ENCODE measurements at places on chromosomes 16 and 17.

- no peak for DNase-seq
These were observed 9.9 kb downstream of the CLEC19A start for GRCh38 chr16:19295393-19295792.

DNA sequence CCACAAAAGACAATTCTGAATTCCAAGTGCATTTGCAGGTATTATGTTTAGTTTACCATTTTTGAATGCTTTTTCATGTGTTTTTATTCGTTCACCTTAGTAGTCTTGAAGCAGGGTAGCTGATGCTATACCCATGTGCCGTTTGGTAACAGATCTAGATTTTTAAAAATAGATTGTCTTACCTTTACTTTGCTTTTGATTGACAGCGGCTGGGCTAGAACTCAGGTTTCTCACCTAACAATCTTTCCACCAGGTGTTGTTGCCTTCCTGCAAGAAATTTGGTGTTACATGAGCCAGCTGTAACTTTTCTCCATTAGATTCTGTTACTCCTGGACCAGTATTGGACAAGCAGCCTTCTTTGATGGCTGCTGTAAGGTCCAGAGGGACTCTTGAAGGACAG is 1.5 kb upstream of the FTSJ3 start:
- no peak for DNase-seq

DNA sequence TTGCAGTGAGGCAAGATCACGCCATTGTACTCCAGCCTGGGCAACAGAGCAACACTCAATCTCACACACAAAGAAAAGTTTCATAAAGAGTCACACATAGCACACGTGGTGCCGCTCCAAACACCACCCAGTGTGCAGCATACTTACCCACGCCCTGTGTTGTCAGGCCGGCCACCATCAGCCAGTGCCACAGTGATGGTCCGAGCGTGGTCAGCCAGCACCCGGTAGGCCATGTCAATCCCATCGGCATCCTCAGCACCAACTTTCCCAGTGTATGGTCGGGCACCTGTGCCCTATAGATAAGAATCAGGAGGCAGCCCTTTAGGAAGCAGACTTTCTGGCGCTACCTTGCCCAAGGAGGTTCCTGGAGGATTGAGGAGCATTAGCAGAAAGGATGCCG is 17.7 kb upstream of the EXOSC6 start:
- DNase-seq, result no peak

DNA sequence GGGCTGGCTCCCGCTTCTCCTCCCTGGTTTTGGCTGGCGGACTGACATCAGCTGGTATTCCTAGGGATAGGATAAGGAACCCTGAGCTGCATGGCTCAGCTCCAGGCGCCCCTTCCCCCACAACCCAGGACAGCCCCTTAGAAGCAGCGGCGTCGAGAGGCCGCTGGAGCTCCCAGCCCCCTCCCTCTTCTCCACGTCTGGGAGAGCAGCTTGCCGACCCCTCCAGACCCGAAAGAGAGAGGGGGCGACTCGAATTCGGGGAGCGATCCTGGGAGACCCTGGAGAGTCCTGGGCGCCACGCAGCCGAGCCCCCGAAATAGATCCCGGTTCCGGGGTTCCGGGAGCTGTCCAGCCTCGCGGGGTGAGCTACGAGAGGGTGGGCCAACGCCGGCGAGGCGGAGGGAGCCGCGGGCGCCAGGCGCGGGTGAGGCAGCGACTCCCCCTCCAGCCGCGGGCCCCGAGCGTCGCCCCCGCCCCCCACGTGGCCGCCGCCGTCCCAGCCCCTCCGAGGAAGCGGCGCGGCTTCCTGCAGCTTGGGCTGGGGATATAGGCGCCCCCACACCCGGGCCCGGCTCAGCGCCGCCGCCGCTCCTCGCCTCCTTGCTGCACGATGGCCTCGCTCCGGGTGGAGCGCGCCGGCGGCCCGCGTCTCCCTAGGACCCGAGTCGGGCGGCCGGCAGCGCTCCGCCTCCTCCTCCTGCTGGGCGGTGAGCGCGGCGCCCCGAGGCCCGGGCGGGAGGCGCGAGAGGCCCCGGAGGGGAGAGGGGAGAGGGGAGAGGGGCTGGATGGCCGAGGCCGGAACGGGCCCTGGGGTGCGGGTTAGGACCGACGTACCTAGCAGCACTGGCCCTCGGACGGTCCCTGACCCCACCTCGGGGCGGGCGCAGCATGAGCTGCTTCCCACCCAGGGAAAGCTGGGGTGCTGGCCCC is at the start of gene RAMP2:
Gene RAMP2, plus strand, starts transcription at position 576 of the 930 bp plus-strand sequence. Its CDS starts 35 bp downstream, at position 611.
- no peak for DNase-seq

DNA sequence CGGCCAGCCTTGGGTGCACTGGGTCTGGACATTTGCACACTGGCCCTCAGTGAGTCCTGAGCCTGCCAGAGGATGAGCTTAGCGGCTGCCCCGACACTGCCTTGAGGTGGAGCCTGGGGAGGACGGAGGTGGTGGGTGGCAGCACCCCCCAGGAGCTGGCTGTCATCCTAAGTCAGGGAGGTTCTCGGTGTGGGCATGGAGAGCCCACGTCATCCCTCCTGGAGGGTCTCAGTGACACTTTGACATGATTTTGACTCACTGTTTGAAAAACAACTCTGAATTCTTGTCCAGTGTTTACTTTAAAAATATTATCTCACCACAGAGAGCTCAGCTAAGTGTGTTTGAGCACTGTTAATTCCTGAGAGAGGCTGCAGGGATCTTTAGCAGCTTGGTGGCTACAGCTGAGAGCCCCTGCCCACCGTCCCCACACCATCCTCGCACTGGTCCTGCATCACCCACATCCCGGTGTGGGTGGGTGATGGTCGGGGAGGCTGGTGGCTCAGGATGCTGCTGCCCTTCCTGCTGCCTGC is 63.1 kb downstream of the BANP start:
- no peak for DNase-seq

GRCh38 chr16:25108054-25108453 is 3.5 kb upstream of the LCMT1 start:
- DNase-seq, result no peak

- DNase-seq, result no peak
These were observed 209.2 kb upstream of the TNRC6C start for GRCh38 chr17:77749321-77749751.

DNA sequence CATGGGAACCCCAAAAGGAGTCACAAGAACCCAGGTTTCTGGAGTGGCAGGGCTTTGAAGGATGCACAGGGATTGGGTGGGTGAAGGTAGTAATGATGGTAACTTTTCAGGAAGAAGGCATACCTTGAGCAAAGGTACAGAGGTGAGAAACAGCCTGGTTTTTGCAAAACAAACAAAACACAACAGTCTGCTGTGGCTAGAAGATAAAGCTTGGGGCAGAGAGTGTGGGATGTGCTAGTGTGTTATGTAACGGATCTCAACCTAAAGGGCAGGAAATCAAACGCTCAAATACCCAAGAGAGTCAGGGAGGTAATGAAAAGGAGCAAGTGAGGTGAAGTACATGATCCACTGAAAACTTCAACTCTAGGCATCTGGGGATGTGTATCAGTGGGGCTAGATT is 4.6 kb downstream of the PTGES3L start:
- DNase-seq, result no peak

DNA sequence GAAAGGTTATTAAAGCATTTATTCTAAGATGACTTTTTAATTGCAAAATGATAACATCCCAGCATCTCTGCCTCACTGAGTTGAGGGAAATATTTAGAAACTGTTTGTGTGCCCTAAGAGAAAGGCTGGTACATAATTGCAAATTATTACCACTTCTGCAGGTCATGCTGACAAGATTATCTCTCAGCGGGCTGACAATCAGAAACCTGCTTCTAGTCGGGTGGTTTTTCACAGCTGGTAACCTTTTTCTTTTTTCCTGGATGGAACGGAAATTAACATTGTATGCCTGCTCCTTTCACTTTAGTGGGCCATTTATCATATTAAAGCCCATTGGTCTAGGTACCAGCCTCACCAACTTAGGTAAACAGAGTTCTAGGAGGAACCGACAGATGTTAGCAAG is 17.0 kb upstream of the NUDT7 start:
- no peak for DNase-seq

DNA sequence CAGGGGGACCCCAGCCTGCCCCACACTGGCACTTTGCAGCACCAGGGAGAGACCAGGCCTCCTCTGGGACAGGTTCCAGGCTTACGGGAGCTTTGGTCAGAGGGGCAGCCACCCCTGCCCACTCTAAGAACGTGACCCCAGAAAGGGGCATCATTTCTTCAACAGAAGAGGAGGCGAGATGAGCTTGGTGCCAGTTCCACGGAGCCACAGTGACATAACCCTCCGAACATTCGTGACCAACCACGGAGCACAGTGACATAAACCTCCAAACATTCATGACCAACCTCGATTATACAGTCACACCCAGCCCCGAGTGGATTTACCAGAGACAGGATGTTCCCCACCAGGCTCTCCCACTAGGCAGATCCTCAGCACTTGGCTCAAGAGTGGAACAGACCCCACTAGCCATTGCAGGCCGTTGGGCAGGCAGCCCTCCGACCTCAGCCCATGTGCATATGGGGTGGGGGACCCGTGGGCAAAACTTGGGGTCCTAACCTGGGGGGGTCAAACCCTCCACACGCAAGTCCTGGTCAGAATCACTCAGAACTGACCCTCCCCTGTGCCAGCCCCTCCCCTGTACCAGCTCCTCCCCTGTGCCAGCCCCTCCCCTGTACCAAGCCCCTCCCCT is 112.9 kb downstream of the METRNL start:
- no peak for DNase-seq

DNA sequence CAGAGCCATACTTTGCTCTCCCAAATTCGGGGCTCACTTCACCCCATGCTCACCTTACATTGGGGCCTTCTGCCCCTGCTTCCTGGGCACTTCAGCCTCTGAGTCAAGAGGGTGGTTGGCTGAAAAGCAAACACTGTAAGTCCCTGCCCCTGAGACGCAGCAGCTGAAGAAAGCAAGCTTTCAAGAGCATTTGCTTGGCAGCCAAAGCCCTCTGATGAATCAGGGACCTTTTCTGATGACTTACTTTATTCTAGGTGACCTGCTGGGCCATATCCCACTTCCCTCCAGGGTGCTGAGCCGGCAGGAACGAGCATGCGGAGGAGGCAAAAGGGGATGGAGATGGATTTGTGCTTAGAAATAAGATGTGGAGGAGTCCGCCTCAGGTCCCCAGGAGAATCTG is 147.0 kb upstream of the TNRC6C start:
- DNase-seq, result no peak

- no peak for DNase-seq
These were observed 14.2 kb downstream of the SPHK1 start for GRCh38 chr17:76398523-76399174.

DNA sequence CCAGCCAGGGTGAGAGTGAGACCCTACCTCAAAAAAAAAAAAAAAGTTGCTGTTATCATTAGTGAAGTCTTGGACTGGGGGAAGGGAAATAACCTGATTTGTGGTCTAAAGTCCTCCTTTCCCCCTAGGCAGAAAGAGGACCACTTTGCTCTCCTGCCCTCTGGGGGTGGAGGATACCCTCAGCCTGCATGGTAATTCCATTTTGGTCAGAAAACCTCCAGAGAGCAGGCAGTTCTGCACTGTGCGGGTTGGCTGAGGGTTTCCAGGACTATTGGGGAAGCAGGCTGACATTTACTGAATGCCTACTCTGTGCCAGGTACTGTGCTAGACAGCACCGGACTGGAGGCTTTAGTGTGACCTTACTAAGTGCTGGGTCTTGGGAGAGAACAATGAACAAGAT is 2.6 kb downstream of the ADAP2 start:
- DNase-seq, result no peak

- DNase-seq, result no peak
These were observed 16.0 kb downstream of the SOX8 start for GRCh38 chr16:997440-998051.

DNA sequence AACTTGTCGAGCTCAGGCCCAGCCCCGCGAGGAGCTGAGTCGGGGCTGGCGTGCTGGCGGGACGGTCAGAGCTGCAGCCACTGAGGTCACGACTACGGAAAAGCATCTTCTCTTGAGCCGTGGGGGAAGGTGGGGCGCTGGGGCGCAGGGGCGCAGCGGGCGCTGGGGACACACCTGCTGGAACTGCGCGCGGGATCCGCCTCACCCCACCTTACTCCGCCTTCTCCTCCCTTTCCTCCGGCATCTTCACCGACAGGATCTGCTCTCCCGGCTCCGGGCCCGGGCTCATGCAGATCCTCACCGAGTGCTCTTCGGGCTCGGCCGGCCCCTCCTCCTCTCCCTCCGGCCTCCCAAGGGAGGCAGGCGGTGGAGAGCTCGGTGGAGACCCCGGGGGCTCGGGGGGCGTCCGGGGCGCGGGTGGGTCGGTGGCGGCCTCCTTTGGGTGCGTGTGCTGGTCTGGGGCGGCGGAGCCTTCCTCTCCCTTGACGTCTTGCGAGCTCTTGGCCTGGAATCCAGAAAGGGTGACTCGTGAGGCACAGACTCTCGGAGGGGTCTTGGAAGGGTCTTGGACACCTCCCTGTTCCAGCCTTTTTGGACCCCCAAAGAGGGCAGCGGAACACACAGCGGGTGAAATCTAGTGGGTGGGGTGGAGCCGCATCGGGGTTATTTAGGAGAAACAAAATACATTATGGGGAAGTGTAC is 81.8 kb upstream of the KIFC3 start:
- DNase-seq, result no peak

DNA sequence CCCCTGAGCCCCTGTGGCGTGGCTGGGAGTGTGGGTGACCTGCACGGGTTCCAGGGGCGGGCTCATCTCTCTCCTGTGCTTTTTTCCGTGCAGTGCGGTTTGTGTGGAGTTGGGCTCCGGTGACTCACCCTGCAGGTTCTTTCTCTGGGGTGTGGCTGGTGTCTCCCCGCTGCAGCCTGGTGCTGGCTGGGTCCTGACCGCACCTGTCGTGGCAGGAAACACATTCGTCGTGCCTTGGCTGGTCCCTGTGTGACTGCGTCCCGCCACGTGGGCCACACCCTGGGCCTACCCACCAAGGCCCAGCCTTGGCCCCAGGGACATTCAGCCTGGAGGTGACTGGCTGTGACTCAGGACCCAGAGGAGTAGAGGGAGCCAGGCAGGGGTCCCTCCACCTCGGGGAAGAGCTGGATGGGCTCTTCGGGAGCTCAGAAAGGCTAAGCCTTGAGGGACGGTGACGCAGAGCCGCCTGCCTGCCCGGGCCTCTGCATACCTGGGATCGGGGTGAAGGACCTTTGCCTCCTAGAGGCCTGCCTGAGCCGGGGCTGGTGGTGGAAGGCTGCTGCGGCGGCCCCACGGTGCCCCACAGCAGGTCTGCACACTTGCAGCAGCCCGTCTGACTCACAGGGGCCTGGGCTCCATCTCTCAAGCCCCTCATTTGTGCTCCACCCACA is 7.8 kb downstream of the TRAF7 start:
- no peak for DNase-seq

- no peak for DNase-seq
These were observed 7.7 kb downstream of the CES1 start for GRCh38 chr16:55825115-55825728.

GRCh38 chr16:78972006-78972405 is 628.5 kb downstream of the MAF start:
- DNase-seq, result no peak

- DNase-seq, result no peak
These were observed 8.3 kb downstream of the EFCAB5 start for GRCh38 chr17:29949696-29950095.

DNA sequence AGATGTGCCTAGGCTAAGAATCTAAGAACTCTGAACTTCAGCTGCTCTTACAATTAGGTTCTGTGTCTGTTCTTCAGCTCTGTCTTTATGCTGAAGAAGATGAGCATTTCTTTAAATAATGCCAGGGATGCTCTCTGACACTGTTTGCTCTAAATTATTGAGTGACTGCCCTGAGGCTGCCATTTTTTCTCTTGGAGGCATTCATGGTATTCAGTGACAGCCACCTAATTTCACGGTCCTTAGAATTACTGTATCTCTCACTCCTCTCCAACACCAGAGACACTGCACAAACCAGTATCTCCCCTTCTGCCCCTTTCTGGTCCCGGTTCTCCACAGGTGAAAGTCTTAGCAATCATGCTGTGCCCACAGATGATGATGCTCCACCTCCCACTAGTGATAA is 123.6 kb upstream of the MPHOSPH6 start:
- DNase-seq, result no peak

- DNase-seq, result no peak
These were observed 217.4 kb downstream of the RPTOR start for GRCh38 chr17:80762076-80762475.
